ENCODE measurements at places on chromosomes 1 and 21.

GRCh38 chr1:58769809-58770320 is 14.0 kb downstream of the JUN start:
- DNase-seq: no peak

- DNase-seq: no peak
These were observed 10.5 kb upstream of the RYR2 start for GRCh38 chr1:237031480-237031879.

- DNase-seq: peak; percentile 55
These were observed 16.9 kb upstream of the TDRD10 start for GRCh38 chr1:154485106-154485505.

DNA sequence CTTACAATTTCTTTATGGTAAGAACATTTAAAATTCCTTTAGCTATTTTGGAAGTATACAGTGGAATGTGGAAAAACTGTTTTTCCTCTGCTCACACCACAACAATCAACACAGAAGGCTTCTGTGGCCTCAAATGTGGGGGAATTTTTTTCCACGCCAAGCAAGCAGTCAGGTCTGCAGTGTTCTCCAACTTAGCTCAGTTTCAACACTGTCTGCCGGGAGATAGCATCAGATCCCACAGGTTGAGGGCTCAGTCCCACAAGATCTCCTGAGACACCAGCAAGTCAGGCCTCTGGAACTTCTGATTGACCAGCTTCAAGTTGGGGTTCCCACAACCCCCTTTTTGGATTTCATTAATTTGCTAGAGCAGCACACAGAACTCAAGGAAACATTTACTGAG is 50.3 kb downstream of the PTBP2 start:
- no peak for DNase-seq

Data from suppressor macrophage (primary cell).